ENCODE measurements at places on chromosomes 7 and 10.
A peak's percentile ranks its signal among the peaks of the same experiment; 100 is the strongest.

DNA sequence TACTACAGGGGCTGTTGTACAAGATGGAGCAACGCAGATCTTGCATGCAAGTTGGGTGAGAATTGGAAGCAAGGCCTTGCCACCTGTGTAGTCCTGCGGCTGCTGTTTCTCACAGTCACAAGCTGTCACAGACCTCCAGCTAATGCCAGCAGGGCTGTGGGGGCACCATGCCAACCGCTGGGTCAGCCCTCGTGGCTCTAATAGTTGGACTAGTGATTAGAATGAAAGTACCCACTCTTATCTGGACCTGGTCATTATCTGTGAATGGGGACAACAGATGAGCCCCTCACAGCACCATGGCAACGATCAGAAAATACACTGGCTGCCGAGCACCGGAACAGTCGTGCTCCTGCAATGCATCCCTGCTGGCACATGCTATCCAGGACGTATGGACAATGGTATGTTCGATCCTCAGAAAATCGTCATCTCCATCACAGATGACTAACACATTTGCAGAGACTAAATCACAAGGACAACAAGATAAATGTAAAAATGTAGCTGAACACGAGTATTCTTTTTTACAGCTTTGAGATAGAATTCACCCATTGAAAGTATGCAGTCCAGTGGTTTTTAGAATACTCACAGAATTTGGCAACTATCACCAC lies 80.4 kb upstream of the CALN1 start:
- no peak for ATAC-seq

GRCh38 chr7:45242698-45243097 lies 85.1 kb downstream of the RAMP3 start:
- peak; percentile 21 for ATAC-seq

GRCh38 chr7:158227258-158227984 lies 360.2 kb downstream of the PTPRN2 start:
- ATAC-seq, result no peak

GRCh38 chr10:48470115-48470892 lies 134.6 kb downstream of the ARHGAP22 start:
- ATAC-seq, result no peak

GRCh38 chr10:73992899-73993788 lies 4.8 kb upstream of the VCL start:
- ATAC-seq, result no peak

DNA sequence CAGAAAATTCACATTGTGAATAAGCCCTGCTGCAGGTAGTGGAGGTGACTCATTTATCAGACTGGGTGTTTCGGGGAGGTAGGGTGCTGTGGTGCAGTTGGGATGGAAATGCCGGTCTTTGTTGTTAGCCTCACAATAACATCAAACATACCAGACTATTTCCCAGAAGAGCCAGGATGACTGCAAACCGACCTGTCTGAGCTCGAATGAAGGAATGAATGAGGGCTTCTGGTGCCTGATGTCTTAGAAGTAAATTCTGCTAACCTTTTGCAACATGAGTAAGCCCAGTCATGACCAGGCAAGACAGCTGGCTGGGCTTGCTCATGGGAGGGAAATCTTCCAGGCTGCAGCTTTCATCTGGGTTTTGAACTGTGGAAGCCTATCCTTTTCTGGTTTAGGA lies 2.4 kb upstream of the VDAC2 start:
- no peak for ATAC-seq

- ATAC-seq, result no peak
Observed at GRCh38 chr7:130112093-130112492, 41.8 kb downstream of the KLHDC10 start.

DNA sequence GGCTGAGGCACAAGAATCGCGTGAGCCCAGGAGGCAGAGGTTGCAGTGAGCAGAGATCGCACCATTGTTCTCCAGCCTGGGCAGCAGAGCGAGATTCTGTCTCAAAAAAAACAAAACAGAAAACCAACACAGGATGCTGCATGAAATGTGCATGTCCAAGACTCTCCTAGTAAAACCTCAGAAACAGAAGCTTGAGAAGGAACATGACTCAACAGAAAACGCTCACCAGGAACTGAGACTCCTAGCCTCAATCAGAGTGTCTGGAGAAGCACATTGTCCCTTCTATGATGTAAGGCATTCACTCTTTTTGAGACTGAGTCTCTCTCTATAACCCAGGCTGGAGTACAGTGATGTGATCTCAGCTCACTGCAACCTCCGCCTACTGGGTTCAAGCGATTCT lies 168.3 kb downstream of the MYOF start:
- no peak for ATAC-seq

DNA sequence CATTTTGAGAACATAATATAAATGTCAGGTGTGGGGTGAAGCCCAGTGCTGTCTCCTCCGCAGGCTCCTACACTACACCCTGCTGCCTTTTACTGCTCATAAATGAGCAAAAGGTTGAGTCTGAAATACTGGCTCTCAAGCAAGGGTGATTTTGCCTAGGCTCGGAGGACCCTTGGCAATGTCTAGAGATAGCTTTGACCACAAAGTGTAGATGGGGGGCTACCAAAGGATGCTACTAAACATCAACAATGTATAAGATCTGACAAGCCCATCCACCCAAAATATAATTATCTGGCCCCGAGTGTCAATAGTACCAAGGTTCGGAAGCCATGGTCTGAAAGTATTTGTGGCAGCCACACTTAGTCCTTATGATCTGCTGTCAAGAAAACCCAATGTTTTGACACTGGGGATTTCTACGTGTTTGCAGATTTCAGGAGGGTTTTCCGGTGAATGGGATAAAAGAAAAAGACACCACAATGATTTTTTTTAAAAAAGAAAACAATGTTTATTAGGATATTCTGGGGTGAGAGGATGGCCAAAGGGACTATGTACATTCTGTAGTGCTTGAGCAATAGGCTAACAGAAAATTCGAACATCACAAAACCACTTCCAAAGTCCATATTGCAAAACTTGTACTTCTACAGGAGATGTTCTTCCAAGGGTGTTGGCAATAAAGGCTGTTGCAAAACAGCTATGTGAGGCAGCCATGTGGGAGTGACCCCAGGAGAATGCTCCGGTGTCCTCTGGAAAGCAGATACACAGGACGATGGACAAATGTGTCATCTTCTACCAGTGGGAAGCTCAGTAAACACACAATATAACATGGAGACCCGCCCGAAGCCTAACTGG lies 216.3 kb downstream of the GFRA1 start:
- ATAC-seq, result peak; percentile 90

DNA sequence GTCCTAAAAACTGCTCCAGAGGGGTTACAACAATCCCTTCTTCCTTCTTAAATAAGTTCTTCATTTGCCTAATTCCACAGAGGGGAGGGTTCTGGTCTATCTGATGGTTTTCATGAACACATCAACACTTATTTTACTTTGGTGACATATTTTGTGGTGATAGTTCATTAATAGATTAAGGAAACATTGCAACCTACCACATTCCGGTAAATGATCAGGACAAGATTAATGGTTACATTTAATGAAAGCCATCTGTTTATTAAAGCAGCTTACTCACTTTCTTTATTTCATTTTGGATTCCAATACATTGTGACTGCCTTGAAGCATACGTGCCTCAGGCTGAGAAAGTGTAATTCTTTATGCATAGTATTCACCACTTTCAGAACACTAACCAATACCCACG lies 101.0 kb downstream of the SKIDA1 start:
- no peak for ATAC-seq

GRCh38 chr7:47601119-47601880 lies 19.4 kb upstream of the TNS3 start:
- no peak for ATAC-seq

DNA sequence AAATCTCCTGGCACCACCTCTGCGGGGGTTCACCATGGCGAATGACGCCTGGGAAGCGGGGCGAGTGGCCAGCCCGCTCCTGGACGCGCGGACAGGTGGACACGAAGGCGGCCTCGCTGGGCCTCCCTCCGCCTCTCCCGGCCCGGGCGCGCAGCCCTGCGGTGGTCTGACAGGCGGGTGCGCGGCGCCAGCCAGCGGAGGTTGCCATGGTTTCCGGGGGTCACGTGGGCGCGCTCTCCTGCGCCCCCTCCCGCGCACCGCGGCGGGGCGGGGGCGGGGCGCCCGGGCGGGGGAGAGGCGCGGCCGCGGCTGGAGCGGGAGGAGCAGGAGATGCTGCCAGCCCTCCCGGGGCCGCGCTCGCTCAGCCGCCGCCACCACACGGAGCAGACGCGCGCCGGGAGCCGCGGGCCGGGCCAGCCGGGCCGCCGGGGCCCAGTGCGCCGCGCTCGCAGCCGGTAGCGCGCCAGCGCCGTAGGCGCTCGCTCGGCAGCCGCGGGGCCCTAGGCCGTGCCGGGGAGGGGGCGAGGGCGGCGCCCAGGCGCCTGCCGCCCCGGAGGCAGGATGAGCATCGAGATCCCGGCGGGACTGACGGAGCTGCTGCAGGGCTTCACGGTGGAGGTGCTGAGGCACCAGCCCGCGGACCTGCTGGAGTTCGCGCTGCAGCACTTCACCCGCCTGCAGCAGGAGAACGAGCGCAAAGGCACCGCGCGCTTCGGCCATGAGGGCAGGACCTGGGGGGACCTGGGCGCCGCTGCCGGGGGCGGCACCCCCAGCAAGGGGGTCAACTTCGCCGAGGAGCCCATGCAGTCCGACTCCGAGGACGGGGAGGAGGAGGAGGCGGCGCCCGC lies at the start of gene PRKAR2B:
PRKAR2B (plus strand) TSS at position 359 of the 848 bp plus-strand sequence; CDS start at position 562, 203 bp downstream.
- peak; percentile 97 for ATAC-seq

GRCh38 chr10:102764470-102765161 lies 20.9 kb downstream of the WBP1L start:
- peak; percentile 58 for ATAC-seq

- ATAC-seq, result no peak
Observed at GRCh38 chr10:35377050-35377728, 40.9 kb downstream of the CCNY start.

DNA sequence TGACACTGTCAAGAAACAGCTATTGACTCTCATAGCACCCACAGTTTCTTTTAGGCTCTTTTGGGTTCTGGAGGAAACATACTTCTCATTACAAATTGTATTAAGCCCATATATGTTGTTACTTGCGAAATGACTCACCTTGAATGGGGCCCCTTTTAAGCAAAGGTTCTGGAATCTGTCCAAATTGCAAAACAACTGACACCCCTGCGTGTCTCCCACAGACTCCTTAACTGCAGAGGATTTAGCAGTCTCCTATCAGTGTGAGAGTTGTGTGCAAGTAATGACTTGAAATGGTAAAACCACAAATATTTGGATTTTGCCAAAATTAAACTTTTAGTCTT lies 192.3 kb downstream of the DNAJC1 start:
- no peak for ATAC-seq

GRCh38 chr10:260819-261429 lies 125.7 kb downstream of the ZMYND11 start:
- no peak for ATAC-seq
